ENCODE measurements at places on chromosomes 5 and 9.

DNA sequence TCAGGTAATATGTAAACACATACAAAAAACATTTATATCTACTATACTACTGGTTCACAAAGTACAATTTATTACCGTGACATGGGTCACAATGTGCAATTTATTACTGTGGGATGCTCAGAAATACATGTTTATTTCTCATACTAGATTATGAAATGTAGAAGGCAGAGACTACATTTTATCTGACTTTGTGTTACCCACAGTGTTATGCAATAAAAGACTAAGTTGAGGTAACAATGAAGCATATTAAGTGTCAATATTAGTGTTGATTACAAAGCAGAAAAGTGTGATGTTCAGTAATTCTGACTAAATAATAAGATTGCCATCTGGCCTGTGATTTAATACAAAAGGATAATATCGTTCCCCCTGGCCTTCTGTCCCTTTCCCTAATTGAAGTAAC, 42.4 kb downstream of the CPLANE1 start:
- DNase-seq: no peak

DNA sequence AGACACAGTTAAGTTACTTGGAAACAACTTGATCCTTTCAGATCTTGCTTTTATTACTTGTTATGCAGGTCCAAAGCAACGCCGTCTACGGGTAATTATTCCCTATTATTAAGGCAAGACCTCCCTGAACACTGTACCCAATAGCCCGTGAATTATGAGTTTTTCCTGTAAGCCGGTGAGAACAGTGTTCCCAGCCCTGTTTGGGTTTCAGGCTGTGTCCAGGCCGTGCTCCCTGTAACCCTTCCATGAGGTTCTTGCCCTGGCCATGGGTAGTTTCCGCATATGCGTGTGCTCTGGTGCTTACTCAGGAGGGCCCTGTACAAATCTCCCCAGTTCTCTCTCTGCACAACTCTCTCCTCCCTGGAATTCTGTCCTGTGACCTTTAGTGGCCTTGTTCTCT, 65.6 kb upstream of the CNOT6 start:
- no peak for DNase-seq

DNA sequence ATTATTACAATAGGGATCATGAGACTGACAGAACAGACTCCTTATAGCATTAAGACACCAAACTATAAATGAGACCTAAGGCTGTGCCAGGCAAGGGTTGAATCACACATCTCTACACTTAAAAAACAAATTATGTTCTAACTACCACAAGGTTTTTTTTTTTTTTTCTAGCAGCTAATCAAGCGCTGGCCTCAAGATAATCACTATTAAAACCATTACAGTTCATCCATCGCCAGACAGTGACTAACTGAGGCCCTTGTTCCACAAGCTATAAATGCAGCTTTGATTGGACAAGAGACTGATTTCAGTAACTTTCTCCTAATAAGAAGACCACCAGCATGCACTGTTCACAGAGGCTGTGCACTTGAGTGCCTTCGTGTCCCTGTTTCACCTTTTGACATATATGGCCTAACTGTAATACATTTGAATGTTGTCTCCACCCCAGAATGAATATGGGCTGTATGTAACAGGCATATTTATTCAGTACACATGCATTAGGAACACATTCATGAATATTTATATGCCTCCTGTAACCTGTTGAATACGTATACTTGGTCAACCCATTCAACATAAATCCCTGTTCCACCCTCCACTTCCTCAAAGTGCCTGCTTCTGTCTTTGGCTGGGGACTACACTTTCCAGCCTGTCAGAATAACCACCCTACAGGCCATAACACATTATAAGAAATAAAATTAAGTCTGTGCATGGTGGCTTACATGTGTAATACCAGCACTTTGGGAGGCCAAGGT, 22.8 kb upstream of the ZNF131 start:
- DNase-seq: no peak

GRCh38 chr9:126956917-126957686, 42.5 kb downstream of the RALGPS1 start:
- DNase-seq: peak; percentile 63

GRCh38 chr5:40578501-40579451, 100.9 kb upstream of the PTGER4 start:
- DNase-seq: no peak

GRCh38 chr5:127003798-127004495, 26.4 kb downstream of the MARCHF3 start:
- DNase-seq: peak; percentile 22

- no peak for DNase-seq
Measured at GRCh38 chr9:114225561-114226212, 70.3 kb downstream of the COL27A1 start.

DNA sequence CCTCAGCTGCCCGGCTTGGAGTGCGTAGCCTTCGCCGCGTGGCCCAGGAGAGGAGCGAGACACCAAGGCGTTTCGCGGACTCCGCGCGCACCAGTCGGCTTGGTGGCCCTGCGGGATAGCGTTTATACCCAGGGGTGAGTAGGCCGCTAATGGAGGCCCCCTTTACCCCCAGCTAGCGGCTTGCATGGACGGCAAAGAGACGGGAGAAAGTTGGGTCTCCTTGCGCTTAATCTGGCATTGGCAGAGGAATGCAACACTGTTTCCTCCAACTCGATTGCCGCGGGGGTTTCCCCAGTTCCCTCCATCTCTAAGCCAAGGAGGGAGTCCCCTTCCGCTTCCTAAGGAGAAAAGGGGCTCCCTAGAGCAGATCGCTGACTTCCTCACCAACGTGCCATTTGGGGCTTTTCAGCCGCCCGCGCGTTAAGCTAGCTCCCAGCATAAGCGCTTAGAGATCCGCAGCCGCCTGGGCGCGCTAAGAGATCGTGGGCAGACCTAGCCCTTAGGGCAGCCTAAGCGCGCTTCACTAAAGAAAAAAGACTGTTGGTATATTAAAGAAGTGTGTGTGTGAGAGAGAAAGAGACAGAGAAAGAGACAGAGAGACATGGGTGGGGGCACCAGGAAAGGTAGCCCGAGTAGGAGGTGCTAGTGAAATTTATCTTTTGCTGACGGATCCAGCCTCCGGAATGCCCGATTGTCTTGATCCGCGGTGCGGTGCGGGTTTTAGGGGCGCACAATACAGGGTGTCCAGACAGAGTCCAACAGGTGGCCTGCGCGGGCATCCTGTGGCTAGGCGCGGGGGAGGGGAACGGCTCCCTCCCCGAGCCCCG, 597.9 kb upstream of the SGCD start:
- DNase-seq: peak; percentile 66

GRCh38 chr9:121855476-121855875, 204.0 kb downstream of the DAB2IP start:
- DNase-seq: no peak

DNA sequence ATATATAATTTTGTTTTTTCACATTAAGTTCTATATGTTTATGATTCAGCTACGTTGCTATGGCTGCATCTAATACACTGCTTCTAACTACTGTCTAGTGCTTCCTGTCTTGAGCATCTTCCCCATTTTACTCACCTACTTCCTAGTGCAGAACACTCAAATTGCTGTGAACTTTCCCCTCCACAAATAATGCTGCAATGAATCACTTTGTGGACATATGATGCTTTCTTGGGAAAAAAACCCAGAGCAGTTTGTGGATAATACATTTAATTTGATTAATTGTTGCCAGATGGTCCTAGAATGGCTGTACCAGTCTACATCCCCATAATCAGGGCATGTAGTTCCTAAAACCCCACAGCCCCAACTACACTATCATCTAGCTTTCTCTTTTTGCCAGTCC, 18.5 kb downstream of the CD180 start:
- DNase-seq: no peak

- DNase-seq: no peak
Measured at GRCh38 chr9:32590898-32591297, 17.9 kb upstream of the NDUFB6 start.

DNA sequence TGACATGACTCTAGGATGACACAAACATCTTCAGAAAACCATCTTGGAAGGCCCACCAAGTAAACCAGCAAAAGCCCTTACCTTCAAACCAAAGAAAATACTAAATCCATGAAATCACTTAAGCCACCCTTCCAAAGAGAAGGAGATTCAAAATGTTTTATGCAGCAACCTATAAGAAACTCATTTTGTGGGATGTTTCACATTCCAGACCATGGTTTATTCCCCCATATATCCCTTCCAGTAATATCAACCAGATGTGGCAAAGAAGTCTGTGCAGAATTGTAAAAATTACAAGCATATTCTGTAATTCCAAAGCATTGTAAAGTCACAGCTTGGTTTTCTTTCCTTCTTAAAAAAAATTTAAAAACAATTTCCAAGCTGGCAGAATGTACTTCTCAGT, 117.4 kb downstream of the SLIT3 start:
- DNase-seq: no peak

GRCh38 chr5:136251502-136252169, 58.7 kb upstream of the SMIM32 start:
- DNase-seq: no peak

- DNase-seq: no peak
Measured at GRCh38 chr9:42386477-42386876, 203.0 kb downstream of the SPATA31A6 start.

DNA sequence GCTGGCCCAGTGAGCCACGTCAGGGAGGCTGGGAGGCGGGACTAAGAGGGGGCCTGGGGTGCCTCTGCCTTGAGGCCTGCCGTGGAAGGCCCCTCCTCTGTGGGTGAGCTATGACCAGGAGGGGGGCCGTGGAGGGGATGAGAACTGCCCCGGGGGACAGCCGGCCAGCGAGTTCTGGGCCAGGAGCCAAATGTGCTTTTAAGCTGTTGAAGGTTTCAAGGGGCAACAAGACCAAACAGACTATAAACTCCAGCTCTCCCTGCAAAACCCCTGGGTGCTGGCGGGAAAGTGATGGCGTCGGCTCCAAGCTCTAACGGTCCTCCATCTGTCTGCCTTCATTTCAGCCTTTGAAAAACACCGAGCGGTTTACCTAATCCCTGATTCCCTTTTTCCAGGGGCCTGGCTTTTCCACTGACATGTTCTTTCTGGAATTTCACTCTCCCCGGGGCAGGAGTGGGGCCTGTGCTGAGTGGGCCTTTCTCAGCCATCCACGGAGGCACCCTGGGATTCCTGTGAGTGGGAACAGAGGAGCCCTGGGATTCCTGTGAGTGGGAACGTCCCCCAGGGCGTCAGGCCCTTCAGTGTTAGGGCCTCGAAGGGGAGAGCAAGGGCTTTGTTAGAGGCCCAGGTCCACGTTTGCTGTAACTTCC, 65.6 kb downstream of the COL5A1 start:
- no peak for DNase-seq

- DNase-seq: no peak
Measured at GRCh38 chr9:98362624-98363252, 107.3 kb upstream of the TBC1D2 start.

GRCh38 chr9:136225366-136225747, 20.3 kb downstream of the QSOX2 start:
- DNase-seq: no peak

DNA sequence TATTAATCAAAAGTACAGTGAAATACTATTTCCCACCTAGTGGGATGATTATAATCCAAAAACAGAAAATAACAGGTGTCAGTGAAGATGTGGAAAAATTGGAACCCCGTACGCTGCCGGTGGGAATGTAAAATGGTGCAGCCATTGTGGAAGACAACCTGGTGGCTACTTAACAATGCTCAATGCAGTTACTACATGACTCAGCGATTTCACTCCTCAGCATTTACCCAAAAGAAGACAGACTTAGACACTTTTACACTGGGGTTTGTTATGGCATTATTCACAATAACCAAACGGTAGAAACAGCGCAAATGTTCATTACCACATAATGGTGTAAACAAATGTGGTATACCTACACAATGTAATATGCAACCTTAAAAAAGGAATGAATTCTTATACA, 23.9 kb downstream of the SECISBP2 start:
- no peak for DNase-seq

DNA sequence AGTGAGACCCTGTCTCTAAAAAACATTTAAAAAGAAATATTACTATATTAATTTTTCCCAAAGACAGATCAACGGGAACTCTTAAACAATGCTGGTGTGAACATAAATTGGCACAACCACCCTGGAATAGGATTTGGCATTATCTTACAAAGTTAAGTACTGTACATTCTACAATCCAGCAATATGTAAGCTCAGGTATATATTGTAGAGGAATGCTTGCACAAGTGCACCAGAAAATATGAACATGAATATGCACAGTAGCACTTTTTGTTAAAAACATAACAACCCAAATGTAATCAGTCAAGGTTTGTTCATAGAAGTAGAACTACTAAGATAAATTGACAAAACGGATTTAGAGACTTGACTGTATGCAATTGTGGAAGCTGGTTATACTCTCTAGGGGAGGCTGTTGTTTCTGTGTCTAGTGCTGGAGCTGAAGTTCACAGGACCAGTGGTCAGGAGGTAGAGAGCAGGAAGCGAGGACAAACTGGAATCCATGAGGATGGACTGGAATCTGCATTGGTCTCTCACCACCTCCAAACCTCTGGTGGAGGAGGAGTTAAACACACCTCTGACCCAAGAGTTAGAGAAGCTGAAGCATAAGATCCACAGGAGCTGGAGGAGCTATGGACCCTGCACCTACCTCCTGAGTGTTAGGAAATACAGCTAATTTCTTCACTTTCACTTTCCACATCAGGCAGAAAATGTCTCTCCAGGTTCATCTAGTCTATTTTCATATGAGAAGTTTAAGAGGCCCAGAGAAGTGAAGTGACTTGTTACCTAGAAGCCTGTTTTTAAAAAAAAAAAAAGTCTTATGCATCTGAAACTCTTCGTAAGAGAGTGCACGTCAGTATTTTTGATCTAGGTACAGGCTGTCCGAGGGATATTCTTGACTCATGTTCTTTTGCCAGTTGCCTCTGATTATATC, 20.3 kb upstream of the RIC1 start:
- no peak for DNase-seq

GRCh38 chr9:130193531-130194377, 21.6 kb downstream of the NCS1 start:
- no peak for DNase-seq

DNA sequence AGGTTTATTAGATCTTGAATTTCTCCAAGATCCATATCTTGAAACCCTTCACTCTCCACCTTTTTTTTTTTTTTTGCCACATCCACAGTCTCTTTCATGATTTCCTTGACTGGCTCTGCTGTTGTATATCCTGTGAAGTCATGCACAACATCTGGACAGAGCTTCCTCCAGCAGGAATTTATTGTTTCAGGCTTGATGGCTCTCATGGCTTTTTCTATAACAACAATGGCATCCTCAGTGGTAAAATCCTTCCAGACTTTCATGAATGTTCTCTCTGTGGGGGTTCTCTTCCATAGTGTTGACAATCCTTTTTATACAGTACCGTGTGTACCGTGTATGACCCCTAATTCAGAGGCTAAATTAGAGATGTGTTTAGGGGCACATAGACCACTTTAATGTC, 24.0 kb downstream of the RANBP17 start:
- no peak for DNase-seq

GRCh38 chr5:153552886-153553285, 62.4 kb downstream of the GRIA1 start:
- no peak for DNase-seq

DNA sequence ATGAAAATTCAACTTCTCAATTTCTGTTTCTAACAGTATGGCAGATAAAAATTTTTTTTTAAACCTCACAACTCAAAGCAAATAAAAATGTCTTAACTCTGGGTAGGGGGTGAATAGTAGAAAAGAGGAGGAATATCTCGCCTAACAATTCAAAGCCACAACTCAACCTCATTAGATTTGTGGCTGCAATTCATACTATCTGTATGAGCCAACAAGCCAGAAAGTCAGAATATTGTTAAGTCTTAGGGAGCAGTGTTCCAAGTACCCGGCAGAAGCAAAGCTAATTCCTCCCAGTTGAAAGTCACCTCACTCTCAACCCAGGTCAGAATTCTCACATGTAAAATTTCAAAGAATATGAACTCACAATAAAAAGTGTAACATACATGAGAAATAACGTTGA, 15.0 kb downstream of the PJA2 start:
- DNase-seq: no peak

Measured in NCI-H2029 treated with DMSO at 0.1 percent for 48 hours (cell line).